LHCN-M2 (cell line): ENCODE measurements at places on chromosomes 3 and 15.
A peak's percentile ranks its signal among the peaks of the same experiment; 100 is the strongest.

DNA sequence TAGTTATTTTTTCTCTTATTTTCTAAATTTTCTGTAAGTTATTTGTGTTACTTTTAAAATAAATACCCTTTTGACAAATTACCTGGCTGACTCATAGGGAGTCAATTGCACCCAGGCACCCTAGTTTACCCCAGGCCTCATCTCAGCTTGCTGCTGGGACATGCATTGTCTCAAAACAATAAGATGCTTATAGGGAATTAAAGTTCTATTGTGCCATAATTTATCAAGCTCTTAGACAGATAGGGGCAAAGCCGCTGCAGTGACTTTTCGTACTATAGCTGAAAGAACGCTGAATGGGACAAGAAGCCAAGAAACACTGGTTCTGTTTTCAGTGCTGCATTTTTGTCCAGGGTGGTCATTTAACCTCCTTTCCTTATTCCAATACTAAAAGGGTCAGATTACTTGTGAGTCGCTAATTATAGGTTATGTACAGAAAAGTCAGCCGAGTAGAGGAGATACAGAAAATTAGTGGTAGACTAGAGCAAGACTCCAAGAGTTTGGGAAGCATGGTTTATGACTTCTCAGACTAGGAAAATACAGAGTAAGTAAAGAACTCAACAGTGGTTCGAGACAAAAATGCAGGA is 50.3 kb downstream of the EXD1 start:
- no peak for DNase-seq

DNA sequence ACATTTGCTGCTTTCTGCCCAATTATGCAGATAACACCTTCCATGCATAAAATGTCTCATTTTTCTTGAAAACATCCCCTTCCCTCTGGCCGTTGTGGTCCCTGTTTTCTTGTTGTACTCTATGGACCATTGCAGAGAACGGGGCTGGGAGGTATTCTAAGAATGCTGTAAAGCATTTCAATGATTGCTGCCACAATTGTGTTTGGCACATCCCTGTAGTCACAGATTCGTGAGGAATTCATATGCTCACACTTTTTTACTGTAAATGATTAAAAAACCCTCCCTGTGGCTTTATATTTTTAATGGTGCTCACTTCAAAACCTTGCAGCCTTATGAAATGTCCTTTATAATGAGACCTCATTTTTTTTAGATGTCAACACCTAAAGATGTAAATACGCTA is 207.2 kb upstream of the GBE1 start:
- no peak for DNase-seq

DNA sequence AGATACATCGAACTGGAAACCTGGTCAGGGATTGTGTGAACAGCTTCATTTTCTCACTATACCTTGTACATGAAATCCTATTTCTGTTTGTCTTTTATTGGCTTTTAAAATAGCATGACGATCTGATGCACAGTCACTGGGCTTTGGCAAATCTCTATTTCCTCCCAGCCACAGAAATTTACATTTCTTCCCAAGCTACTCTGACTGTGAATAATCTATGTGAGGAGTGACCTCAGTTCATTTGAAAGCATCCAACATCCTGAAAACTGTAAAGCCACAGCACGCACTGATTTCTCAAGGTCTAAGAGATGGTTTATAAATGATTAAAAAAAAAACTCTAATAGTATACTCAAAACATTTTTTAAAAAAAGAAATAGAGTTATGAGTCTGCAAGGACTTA is 450.3 kb downstream of the IL5RA start:
- DNase-seq, result no peak

- DNase-seq, result no peak
Measured at GRCh38 chr3:191030491-191030890, 168.0 kb upstream of the GMNC start.

DNA sequence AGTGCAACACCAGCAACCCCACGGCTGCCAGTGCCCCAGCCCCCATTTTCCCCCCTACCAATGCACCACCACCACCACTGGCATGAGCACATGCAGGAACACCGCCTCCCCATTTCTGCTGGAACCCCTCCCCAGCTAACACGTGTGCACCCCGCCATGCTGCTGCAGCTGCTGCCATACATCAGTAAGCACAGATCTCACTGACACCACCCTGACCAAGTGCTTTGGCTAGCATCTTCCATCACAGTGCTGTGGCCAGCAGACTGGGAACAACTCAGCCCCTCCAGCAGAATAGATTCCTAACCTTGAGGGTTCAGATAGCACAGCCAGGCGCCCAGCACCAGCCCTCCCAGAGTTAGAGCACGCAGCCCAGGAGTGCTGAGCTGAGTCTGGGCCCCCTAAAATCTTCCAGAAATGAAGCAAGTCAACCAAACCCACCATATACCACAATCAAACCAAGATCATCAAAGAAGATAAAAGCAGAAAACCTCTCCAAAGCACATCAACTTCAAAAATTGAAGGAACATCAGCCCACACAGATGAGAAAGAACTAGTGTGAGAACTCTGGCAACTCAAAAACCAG is 81.2 kb upstream of the CDV3 start:
- DNase-seq, result no peak

DNA sequence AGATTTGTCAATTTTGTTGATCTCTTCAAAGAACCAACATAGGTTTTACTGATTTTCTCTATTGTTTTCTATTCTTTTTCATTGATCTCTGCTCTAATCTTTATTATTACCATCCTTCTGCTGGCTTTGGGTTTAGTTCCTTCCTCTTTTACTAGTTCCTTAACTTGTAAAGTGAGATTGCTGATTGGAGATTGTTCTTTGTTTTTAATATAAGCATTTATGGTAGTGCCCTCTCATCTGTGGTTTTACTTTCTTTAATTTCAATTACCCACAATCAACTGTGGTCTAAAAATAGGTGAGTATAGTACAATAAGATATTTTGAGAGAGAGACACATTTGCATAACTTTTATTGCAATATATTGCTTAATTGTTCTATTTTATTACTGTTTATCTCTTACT is 13.2 kb upstream of the CLRN1 start:
- DNase-seq, result no peak

DNA sequence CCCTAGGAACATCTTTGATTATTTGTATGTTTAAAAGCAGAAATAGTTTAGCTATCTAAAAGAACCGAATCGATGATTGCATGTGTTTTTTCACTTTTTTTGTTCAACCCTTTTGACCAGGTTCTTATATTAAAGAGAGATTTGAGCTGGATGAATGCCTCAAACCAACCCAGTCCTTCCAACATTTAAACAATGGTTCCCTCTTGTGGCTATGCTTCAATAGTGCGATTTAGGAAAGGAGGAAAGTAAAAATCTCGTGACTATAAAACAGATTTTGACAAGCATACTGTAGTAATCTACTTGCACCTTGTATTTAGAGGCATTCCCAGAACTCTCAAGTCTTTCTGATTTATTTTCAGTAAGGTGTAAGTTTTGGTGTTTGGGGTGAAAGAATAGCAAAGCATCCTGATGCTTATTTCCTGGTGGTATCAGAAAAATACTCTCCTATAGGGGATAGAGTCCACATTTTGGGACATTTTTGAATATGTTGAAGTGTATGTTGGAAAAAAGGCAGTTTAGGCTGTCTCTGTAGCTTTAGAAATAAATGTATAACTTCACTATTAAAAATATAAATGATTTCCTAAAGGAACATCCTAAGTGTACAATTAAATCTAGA is 159.6 kb upstream of the KCNH8 start:
- DNase-seq, result no peak

- DNase-seq, result no peak
Measured at GRCh38 chr3:195794708-195795107, 17.0 kb downstream of the MUC4 start.

GRCh38 chr3:20035019-20035418 is 5.2 kb upstream of the KAT2B start:
- no peak for DNase-seq

- DNase-seq, result no peak
Measured at GRCh38 chr3:110687138-110687537, 384.5 kb upstream of the NECTIN3 start.

DNA sequence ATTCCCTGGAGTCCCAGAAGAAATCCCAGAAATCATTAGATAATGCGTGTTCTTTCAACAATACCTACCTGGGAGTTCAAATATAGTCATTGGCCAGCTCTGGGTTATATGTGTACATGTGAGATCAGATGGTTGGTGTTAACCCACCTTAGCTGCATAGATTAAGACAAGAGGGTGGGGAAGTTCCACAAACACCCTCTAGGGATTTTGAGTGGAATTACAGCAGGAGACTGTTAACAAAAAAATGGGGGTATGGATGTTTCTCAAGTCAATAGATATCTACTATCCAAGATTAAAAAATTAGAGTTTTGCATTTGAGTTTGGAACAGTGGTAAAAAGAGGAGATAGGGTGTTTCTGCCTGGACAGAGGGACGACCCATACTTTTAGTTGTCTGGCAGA is 282.5 kb upstream of the CNTN3 start:
- no peak for DNase-seq

- DNase-seq, result peak; percentile 97
Measured at GRCh38 chr15:101201411-101202174, 50.3 kb downstream of the CHSY1 start.

DNA sequence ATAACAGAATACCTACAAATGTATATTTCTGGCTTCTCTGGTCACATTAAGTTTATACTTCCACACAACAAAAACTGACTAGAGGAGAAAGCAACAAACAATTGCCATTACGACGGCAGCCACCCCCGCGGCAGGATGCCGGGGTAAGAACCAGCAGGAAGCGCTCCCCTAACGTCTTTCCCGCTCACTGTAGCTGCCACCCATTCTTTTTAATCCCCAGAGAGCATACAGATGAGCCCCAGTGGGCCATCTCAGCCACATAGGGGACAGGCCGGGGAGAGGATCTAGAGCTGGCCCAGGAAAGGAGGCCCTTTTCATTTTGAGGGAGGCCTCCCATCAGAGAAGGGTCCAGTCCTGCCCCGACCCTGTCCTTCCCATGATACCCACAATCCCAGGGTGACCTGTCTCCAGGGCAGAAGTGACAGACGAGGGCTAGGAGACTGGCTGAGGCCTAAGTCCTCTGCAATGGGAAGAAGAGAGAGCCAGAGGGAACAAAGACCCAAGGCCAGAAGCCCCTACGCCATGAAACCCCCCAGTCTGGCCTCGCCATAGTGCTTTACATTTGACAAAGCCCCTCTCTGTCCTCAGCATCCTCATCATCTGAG is 3.6 kb upstream of the CALML4 start:
- no peak for DNase-seq

- no peak for DNase-seq
Measured at GRCh38 chr3:8981700-8982099, 18.4 kb upstream of the RAD18 start.

GRCh38 chr3:157916672-157917071 is 189.5 kb downstream of the SHOX2 start:
- no peak for DNase-seq
